ENCODE measurements at places on chromosomes 7 and 10.

GRCh38 chr10:60906411-60906810 lies 37.6 kb downstream of the RHOBTB1 start:
- H3K27ac ChIP-seq = no peak overlapping the region
- DNase-seq = no peak
- H3K36me3 ChIP-seq = no peaks in the 10 kb centered on the region
- H3K4me3 ChIP-seq = no peak overlapping the region

- peaks cover 1% of the 10 kb centered on the region for H3K36me3 ChIP-seq
- DNase-seq = no peak
- H3K4me3 ChIP-seq = no peak overlapping the region
- no peaks in the 10 kb centered on the region for H3K27me3 ChIP-seq
- H3K27ac ChIP-seq = no peak overlapping the region
Measured at GRCh38 chr7:158662610-158663427, 41.8 kb downstream of the NCAPG2 start.

GRCh38 chr7:48421357-48421756 lies 250.1 kb downstream of the ABCA13 start:
- DNase-seq = no peak
- H3K4me3 ChIP-seq = no peak overlapping the region
- H3K36me3 ChIP-seq = no peaks in the 10 kb centered on the region

- no peak overlapping the region for H3K27ac ChIP-seq
- no peak for DNase-seq
- no peaks in the 10 kb centered on the region for H3K36me3 ChIP-seq
- no peaks in the 10 kb centered on the region for H3K27me3 ChIP-seq
- H3K4me1 ChIP-seq = no peaks in the 10 kb centered on the region
Measured at GRCh38 chr7:90053094-90053493, 101.2 kb upstream of the STEAP1 start.

- no peaks in the 10 kb centered on the region for H3K36me3 ChIP-seq
Measured at GRCh38 chr7:2968176-2968575, 75.5 kb downstream of the CARD11 start.

- no peak overlapping the region for H3K4me3 ChIP-seq
- no peaks in the 10 kb centered on the region for H3K36me3 ChIP-seq
- no peak overlapping the region for H3K27ac ChIP-seq
- no peaks in the 10 kb centered on the region for H3K27me3 ChIP-seq
Measured at GRCh38 chr10:137031-137430, 1.8 kb downstream of the ZMYND11 start.

DNA sequence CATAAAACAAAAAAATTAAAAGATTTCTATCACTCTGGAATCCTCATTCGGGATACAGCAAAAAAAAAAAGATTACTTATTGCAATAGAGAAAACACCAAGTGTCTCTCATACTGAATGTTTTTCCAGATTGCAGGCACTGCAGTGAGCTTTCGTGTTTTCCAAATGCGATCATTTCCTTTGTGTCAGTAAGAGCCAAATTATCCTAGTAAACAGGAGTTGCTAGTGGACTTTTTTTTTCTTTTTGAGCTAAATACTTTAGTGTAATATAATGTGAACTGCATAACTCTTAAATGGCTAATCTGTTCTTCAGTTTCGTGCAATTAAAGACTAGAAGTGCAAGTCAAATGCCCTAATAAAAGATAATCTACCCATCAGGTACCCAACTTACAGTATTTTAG lies 44.4 kb upstream of the TOMM7 start:
- H3K4me1 ChIP-seq = peaks cover 11% of the 10 kb centered on the region
- no peaks in the 10 kb centered on the region for H3K27me3 ChIP-seq
- H3K4me3 ChIP-seq = no peak overlapping the region
- H3K27ac ChIP-seq = no peak overlapping the region
- DNase-seq = no peak

GRCh38 chr10:26024303-26024702 lies 90.3 kb downstream of the MYO3A start:
- H3K27ac ChIP-seq = no peak overlapping the region
- no peak for DNase-seq
- H3K27me3 ChIP-seq = no peaks in the 10 kb centered on the region

DNA sequence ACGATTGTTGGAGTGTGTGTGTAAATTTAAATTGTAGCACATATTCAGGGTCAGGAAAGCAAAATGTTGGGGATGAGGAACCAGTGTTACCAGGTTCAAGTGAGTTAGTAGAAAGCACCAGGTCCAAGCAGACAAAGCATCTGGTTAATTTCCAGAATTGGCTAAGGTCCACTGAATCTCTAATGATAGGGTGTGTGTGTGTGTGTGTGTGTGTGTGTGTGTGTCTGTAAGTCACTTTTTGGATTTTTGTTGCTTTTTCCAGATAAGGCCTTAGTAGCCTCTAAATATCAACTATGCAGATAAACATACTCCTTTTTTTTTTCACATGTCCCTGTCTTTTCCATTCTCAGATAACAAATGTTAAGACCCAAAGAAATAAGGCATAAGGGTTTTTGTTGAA lies 36.6 kb upstream of the FMC1 start:
- H3K36me3 ChIP-seq = no peaks in the 10 kb centered on the region
- no peaks in the 10 kb centered on the region for H3K27me3 ChIP-seq
- DNase-seq = no peak
- no peak overlapping the region for H3K27ac ChIP-seq

- no peak overlapping the region for H3K4me3 ChIP-seq
- H3K27ac ChIP-seq = no peak overlapping the region
- DNase-seq = no peak
- H3K4me1 ChIP-seq = no peaks in the 10 kb centered on the region
- H3K27me3 ChIP-seq = no peaks in the 10 kb centered on the region
Measured at GRCh38 chr7:133623721-133624120, 370.8 kb downstream of the EXOC4 start.

GRCh38 chr10:15817409-15818046 lies 42.8 kb downstream of the MINDY3 start:
- peaks cover 3% of the 10 kb centered on the region for H3K36me3 ChIP-seq
- no peak overlapping the region for H3K27ac ChIP-seq
- H3K27me3 ChIP-seq = no peaks in the 10 kb centered on the region
- DNase-seq = no peak
- no peak overlapping the region for H3K4me3 ChIP-seq
- H3K4me1 ChIP-seq = no peaks in the 10 kb centered on the region

GRCh38 chr10:17209881-17210280 lies 8.4 kb upstream of the TRDMT1 start:
- H3K4me3 ChIP-seq = no peak overlapping the region
- H3K27ac ChIP-seq = no peak overlapping the region
- no peaks in the 10 kb centered on the region for H3K36me3 ChIP-seq
- no peaks in the 10 kb centered on the region for H3K27me3 ChIP-seq
- H3K4me1 ChIP-seq = peaks cover 22% of the 10 kb centered on the region

- peaks cover 4% of the 10 kb centered on the region for H3K4me1 ChIP-seq
- no peaks in the 10 kb centered on the region for H3K36me3 ChIP-seq
- DNase-seq = no peak
- H3K27ac ChIP-seq = no peak overlapping the region
Measured at GRCh38 chr7:129146237-129146979, 1.9 kb downstream of the TSPAN33 start.

DNA sequence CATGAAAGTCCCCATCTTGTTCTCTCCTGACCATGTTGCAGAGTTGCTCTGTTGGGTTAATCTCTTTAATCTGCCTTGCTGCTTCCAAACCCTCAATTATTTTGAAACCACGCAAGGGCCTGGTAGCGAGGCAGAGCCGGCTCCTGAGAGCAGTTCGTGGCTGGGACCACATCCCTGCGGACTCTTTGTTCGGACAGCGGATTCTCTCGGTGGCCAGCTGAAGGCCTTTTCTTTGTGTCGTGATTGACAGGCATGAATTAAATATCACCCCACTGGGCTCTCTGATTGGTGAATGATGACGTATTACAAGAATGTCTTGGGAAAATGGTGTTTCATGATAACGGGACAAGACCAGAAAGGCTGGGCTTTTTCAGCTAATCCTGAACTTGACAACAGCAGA lies 66.9 kb upstream of the ARHGAP21 start:
- DNase-seq = no peak
- no peaks in the 10 kb centered on the region for H3K4me1 ChIP-seq
- H3K27me3 ChIP-seq = no peaks in the 10 kb centered on the region

DNA sequence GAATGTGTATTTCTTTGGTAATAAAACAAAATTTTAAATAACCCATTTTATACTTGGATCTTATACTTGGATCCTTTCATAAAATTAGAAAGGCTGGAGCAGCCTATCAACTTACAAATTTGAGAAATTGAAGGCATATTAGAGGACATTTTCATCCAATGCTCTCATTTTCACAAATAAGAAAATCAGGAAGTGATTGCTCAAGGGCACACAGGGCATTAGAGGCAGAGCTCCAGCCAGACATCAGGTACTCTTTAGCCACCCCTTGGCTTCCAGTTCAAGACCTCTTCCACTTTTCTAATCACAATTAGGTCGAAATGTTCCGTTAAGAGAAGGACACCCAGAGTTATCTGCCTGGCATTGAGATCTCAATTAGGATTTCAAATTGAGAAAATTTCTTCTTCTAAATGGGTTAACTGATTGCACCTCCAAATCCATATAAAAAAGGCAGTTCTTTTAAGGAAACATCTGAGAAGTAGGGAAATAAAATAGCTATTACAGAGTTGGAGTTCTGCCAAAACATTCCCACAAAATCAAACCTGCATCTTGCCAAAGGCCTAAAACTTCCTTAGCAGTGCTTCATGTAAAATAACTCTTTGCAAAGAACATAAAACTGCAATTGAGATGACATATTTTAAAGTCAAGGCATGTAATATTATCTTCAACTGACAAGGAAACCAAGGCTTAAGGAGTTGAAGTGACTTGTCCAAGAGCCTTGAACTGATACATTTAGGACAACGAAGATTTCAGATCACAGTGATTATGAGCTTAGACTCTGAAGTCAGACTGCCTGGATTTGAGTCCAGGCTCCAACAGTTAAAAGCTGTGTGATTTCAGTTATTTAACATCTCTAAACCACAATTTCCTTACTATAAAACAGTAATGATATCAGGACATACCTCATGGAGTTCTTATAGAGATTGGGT lies 2.4 kb downstream of the ACTA2 start:
- H3K36me3 ChIP-seq = no peaks in the 10 kb centered on the region
- no peak overlapping the region for H3K4me3 ChIP-seq

GRCh38 chr10:29692121-29692539 lies 57.4 kb upstream of the SVIL start:
- DNase-seq = peak; percentile 42
- peak overlapping the region; percentile 91 for H3K27ac ChIP-seq
- H3K4me1 ChIP-seq = peaks cover 35% of the 10 kb centered on the region
- H3K27me3 ChIP-seq = no peaks in the 10 kb centered on the region

GRCh38 chr10:114631666-114632417 lies 26.2 kb downstream of the ABLIM1 start:
- H3K4me3 ChIP-seq = peak overlapping the region; percentile 41
- peaks cover 46% of the 10 kb centered on the region for H3K4me1 ChIP-seq
- H3K27ac ChIP-seq = peak overlapping the region; percentile 22
- DNase-seq = no peak
- no peaks in the 10 kb centered on the region for H3K36me3 ChIP-seq
- no peaks in the 10 kb centered on the region for H3K27me3 ChIP-seq

- no peak for DNase-seq
- H3K27ac ChIP-seq = no peak overlapping the region
- H3K4me1 ChIP-seq = no peaks in the 10 kb centered on the region
- no peaks in the 10 kb centered on the region for H3K27me3 ChIP-seq
- no peak overlapping the region for H3K4me3 ChIP-seq
Measured at GRCh38 chr10:132208462-132209050, 21.8 kb downstream of the DPYSL4 start.

DNA sequence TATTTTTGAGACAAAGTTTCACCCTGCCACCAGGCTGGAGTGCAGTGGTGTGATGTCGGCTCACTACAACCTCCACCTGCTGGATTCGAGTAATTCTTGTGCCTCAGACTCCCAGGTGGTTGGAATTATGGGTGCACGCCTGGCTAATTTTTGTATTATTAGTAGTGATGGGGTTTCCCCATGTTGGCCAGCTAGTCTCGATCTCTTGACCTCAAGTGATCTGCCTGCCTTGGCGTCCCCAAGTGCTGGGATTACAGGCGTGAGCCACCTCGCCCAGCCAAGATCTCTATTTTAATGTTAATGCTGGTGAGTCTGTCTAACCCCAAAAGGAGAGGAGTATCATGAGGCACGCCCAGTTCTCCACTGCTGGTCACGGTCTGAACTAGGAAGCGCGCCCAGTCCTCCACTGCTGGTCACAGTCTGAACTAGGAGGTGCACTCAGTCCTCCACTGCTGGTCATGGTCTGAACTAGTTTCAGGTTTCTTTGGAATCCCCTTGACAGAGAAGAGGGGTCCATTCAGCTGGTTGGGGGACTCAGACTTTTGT lies 5.6 kb upstream of the LRRC27 start:
- H3K27me3 ChIP-seq = no peaks in the 10 kb centered on the region
- H3K36me3 ChIP-seq = peaks cover 1% of the 10 kb centered on the region
- no peak overlapping the region for H3K4me3 ChIP-seq
- H3K27ac ChIP-seq = no peak overlapping the region
- no peak for DNase-seq

DNA sequence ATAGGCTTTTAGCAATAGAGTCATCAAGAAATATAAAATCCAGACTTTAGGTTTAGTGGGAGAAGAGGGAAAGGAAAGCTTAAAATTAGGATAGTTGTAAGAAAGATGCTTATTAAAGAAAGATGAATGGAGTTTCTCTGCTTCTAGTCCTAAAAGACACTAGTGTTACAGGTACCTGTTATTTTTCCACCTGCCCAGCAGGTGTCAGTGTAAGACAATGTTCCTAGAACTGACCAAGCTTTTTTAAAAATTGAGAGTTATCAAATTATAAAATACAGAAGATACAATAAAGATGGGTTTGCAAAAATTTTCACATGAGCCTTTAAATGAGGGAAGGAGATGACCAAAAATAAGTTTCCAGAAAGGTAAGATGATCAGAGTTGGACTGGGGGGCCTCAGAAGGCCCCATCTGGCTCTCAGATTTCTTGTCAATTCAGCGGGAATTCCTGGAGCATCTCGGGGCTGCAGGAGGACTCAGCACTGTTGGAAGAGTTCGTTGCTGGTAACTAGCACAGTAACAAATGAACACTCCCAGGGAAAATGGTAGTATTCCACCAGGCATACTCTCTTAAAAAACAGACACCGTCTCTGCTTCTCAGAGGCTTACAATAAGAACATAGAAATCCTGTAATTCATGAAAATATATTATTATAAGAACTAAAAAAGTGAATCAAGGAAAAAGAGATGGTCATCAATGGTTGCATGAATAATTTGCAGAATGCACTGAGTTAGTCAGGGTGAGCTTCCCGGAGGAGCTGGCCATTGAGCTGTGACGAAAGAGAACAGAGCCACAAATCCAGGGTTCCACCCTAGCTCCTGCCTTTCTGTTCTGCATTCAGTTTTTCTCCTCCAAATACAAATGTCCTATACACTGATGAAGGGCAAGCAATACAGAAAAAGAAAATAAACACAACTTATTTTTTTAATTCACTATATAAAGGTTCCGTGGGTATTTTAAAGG lies 71.8 kb upstream of the PIK3CG start:
- no peak for DNase-seq
- no peaks in the 10 kb centered on the region for H3K4me1 ChIP-seq
- H3K36me3 ChIP-seq = no peaks in the 10 kb centered on the region
- H3K4me3 ChIP-seq = no peak overlapping the region
- no peak overlapping the region for H3K27ac ChIP-seq

GRCh38 chr10:91901784-91902677 lies 7.3 kb downstream of the FGFBP3 start:
- H3K27me3 ChIP-seq = no peaks in the 10 kb centered on the region
- H3K4me3 ChIP-seq = no peak overlapping the region
- H3K27ac ChIP-seq = peak overlapping the region; percentile 57
- H3K4me1 ChIP-seq = peaks cover 16% of the 10 kb centered on the region

All from keratinocyte (primary cell).